ENCODE measurements at places on chromosomes 4 and X. TPM values are rescaled to one million over a fixed set of nuclear protein-coding genes. Genes with fewer than 3 reads are reported as not detected.

The HSFX1 gene
- 0.89 TPM for total RNA-seq

The CLCN5 gene
- 3.6 TPM for total RNA-seq

The AVPR2 gene
- not detected for total RNA-seq

The SLAIN2 gene
- total RNA-seq = 96.5 TPM

The TCEAL2 gene
- not detected for total RNA-seq

The QRFPR gene
- not detected for total RNA-seq

The GAGE12E gene
- total RNA-seq = not detected

The VCX gene
- total RNA-seq = not detected

The NXF3 gene
- not detected for total RNA-seq

The PCDH19 gene
- total RNA-seq = not detected

The PRRG3 gene
- total RNA-seq = not detected

The P2RY8 gene
- 99.1 TPM for total RNA-seq

The REPS2 gene
- total RNA-seq = not detected

The MAGEB17 gene
- not detected for total RNA-seq

The CDS1 gene
- 0.22 TPM for total RNA-seq

The RBMXL3 gene
- not detected for total RNA-seq

The SSX2B gene
- not detected for total RNA-seq

The CLTRN gene
- total RNA-seq = 0.17 TPM

The AMELX gene
- total RNA-seq = not detected

The SLC30A9 gene
- total RNA-seq = 31.3 TPM

The SOWAHD gene
- total RNA-seq = 3.1 TPM

The SHISA3 gene
- 0.69 TPM for total RNA-seq

The COL4A5 gene
- total RNA-seq = not detected

The MAGED4B gene
- 0.42 TPM for total RNA-seq
